ENCODE measurements at places on chromosomes 6 and 20. TPM values are rescaled to one million over a fixed set of nuclear protein-coding genes. Genes with fewer than 3 reads are reported as not detected.

The LY6G5B gene
- 31.0 TPM for total RNA-seq

The CYP21A2 gene
- total RNA-seq, result 0.39 TPM

The TOMM6 gene
- 316 TPM for total RNA-seq

The TOX2 gene
- total RNA-seq, result 2.4 TPM

GRCh38 chr20:55232647-55233046 is 757.3 kb downstream of the DOK5 start:
- DNase-seq, result no peak

DNA sequence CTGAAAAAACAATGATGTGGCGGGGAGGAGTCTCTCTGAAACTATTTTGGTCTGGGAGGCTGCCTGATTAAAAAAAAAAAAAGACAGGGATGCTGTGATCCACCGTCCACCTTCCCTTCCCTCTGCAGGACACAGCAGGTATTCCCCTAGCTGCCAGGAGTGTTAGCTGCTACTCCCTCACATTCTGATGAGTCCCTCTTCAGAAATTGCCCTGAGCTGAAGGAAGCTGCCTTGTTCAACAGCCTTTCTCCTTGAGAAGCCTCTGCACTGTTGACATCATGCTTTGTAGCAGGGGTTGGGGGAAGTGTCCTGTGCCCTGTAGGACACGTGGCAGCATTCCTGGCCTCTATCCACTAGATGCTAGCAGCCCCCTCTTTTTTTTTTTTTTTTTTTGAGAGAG is 71.7 kb upstream of the ZMYND8 start:
- DNase-seq, result no peak

DNA sequence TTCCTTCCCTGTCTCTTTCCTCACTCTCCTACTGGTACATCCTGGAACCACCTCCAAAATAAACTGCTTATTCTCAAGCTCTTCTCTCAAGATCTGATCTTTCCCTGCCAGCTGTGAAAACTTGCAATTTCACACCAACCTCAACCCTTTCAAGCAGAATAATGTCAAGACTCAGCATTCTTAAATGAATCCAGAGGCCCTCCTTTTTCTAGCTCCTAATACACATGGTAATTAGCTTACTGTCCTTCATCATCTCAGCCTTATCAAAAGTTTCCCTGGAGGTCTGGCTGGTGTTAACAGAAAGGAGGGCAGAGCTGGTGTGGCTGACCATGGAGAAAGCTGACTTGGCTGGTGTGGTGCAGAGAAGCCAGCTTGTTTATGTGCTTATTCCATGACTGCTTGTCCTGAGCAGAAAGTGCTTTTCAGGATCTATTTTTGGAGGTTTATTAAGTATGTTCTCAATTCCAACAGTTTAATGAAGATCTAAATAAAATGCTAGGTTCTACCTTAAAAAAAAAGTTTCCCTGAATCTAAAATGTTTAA is 50.5 kb downstream of the CFAP61 start:
- DNase-seq, result no peak

GRCh38 chr6:148758492-148758891 is 11.7 kb downstream of the UST start:
- DNase-seq, result peak; percentile 52

DNA sequence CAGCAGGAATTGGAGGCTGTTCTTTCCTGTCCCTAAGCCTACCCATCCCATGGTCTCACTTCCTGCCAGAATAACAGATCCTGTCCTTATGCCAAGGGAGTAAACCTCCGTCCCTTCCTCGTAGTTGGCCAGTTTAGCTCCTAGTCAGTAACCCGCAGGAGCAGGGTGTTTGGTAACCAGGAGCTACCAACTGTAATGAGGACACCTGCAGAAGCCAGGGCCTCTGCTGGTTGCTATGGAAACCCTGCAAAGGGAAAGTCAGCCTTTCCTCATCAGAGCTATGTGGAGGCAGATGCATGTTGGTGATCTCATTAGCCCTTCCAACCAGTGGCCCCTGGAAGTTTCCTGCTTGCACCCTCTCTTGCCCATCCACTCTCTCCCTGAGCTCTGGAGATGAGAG is 368.2 kb upstream of the SULF2 start:
- no peak for DNase-seq

DNA sequence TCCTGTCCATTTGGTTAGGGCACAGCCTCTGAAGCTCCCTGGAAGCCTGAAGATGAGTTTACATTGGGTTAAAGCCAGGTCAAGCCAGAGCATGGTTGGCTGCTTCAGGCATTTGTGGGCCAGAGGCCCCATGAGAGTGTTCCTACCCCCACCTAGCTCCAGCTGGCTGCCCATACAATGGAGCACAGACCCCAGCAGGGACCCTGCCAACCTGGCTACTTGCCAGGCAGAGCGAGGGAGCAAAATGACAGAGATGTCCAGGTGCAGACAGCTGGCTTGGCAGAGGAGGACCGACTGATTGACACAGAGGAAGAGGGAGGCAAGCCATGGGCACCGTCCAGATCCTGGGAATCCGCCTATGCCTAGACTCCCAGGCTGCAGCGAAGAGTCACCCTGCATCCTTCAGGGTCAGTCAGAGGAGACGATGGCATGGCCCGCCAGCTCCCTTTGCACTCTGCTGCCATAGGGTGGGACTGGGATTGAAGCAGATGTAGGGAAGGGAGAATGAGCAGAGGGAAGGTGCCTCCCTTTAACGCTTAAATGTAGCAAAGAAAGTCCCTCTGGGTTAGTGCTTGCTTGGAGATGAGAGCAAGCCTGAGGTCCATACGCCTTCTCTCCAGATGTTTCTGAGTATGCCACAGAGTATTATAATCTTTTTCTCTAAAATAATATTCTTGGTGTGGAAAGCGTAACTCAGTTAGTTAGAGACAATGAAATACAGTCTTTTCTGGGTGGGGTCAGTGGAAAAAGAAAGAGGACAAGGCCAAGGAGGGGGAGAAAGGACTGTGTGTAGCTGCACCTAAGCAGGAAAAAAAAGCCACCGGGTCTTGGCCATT is 77.6 kb upstream of the FYN start:
- no peak for DNase-seq

DNA sequence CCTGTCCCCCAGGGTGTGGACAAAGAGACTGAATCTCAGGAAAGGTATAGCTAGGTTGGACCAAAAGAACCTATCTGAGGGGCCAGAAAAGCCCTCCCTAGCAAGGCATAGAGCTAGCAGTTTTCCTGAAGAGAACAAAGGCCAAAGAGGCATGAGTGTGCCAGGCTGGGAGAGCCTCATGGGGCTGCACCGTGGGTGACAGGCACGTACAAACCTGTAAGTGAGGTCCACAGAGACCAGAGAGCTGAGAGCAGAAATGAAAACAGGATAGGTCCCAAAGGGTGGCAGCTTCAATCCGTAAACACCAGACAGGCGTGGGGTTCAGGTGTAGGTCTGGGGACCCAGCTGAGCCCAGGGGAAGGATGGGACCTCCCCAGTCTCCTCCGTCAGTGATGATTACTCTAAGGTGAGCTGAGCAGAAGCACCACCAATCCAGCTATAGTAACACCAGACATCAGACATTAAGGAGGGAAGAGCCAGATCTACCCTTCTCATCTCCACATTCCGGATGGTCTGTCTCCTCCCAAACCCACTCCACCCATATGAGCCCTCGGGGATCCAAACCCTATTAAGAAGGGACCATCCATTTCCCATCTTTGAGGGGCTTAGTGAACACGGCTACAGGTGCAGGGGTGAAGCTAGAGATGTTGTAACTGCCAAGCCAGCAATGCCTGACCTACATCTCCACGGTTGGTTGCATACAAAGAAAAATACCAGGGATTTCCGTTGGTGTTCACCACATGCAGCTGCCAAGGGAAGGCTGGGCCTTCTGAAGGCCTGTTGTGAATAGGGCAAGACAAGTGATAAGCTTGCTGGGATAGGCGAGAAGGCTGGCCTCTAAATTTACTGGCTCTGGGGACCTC is 38.3 kb downstream of the BCL2L1 start:
- DNase-seq, result no peak

- DNase-seq, result no peak
These were observed 125.0 kb upstream of the MLIP start for GRCh38 chr6:53986165-53986720.

GRCh38 chr20:17863577-17864292 is 104.9 kb downstream of the SNX5 start:
- no peak for DNase-seq

Data from activated T-helper 2 cell treated with anti-CD3 and anti-CD28 coated beads, Interferon-gamma antibody, Interleukin-2, Interleukin-4, amounts not matched to agents 10 μg/mL and 5 μg/mL and 100 μg/mL, durations not matched to agents 14 hours and 24 hours and 36 hours (primary cell).